ENCODE measurements at places on chromosomes 16 and 17.

DNA sequence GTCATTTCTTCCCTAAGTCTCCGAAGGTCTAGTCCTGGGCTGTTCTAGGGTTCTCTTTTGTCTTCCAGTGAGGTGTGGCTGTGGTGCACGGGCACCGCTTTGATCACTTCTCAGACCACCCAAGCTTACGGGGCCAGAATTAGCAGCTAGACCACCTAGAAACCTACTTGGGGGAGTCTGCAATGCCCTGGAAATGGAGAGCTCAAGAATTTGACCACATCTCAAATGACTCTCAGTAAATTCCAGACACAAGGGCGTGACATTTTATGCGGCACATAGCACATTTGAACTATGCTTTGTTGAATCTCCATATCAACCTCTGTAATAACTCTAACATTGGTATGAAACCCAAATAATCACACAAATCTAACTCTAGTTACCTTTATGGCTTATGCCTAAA is 24.9 kb downstream of the TRIM16 start:
- no peak for DNase-seq

DNA sequence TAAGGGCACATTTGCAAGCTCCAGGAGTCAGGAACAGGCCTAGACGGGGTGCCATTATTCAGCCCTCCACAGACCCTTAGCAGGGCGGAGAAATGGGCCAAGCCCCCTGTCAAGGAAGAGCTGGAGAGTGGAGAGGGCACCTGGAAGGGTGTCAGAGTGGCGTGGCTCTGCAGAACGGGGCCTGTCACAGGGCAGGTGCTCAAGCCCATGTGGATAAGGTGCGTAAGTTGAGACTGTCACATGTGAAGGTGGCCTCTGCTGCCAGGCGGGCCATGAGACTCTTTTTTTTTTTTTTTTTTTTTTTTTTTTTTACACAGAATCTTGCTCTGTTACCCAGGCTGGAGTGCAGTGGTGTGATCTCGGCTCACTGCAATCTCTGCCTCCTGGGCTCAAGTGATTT is 12.0 kb upstream of the CRISPLD2 start:
- DNase-seq = no peak

DNA sequence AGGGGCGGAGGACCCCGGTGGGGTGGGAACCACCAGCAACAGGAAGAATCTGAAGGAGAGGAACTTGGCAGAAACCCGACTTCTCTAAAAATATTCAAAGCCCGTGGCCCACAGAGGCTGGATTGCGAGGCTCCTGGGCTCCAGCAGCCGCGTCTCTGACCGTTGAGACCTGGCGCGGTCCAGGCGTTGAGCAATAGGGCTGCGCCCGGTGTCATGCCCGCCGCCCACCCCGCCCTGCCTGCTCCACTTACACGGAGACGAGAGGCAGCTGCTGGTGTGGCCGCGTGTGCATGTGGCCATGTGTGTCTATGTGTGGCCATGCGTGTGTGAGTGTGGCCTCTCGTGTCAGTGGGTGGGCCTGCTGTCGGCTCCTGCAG is 83.6 kb downstream of the IRF8 start:
- no peak for DNase-seq

GRCh38 chr16:9603316-9603715 is 511.9 kb downstream of the HAPSTR1 start:
- DNase-seq = no peak

GRCh38 chr16:89349947-89350633 is 132.6 kb downstream of the ZNF778 start:
- no peak for DNase-seq

- DNase-seq = no peak
Observed at GRCh38 chr17:32502013-32502412, 15.2 kb downstream of the CDK5R1 start.

- peak; percentile 63 for DNase-seq
Observed at GRCh38 chr17:39573447-39574298, 34.0 kb downstream of the NEUROD2 start.

DNA sequence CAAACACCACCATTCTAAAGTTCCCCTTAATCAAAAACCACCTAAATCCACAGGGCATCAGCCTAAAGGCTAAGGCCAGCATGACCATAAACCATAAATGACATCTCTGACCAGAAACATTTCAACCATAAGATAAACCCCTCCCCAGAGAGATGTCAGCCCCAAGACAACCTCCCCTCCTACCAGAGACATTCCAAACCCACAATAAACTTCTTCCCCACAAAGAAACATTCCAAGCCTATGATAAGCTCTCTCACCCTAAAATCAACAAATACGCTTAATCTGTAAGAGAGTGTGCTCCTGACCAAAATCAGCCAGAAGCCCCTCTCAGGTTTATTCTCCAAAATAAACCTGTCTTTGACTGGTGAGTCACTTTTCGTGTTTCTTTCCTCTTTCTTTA is 54.8 kb downstream of the SLFN5 start:
- no peak for DNase-seq

GRCh38 chr17:65556910-65557348 is 4.5 kb downstream of the AXIN2 start:
- peak; percentile 32 for DNase-seq

- no peak for DNase-seq
Observed at GRCh38 chr17:29151567-29151966, 28.6 kb downstream of the MYO18A start.

DNA sequence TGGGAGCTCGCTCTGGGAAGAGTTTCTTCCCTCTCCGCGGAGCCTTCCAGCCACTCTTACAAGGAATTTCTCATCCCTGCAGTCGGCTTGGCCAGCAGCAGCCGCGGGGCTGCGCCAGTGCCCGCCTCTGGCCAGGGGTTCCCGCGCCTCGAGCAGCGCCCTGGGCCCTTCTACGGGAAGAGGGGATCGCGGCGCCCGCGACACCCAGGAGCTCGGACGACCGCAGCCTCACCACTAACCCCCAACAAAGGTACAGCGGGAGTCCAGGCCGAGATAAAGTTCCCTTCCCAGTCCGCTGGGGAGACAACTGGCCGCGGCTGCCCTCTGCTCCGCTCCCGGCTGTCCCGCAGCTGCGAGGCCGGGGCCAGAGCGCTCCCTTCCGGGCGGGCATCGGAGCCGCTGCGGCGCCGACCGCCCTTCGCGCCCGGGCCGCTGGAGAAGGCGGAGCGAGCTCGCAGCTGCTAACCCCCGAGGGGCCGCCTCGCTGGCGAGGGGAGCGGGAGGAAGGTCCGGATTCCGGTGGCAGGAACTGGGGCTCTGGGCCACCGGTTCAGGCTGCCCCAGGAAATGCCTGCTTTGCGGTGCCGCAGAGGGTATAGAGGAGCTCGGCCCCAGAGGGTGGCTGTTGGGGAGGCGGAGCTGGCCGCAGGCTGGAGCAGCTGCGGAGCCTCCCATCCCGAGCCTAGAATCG is 3.6 kb upstream of the HS3ST3B1 start:
- peak; percentile 45 for DNase-seq

DNA sequence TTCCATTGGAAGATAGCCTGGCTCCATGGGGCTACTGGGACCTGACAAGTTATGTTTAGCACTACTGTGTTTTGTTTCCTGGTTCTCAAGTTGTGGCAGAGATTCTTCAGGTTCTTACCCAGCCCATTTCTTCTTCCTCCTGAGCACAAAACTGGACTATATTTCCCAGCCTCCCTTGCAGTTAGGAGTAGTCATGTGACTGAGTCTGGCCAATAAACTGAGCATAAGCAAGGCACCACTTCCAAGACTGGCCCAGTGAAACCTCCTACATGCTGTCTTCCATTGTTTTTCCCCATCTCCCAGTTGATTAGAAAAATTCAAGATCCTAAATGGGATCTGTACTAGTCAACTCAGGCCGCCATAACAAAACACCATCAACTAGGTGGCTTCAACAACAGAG is 28.2 kb upstream of the RBBP6 start:
- no peak for DNase-seq

DNA sequence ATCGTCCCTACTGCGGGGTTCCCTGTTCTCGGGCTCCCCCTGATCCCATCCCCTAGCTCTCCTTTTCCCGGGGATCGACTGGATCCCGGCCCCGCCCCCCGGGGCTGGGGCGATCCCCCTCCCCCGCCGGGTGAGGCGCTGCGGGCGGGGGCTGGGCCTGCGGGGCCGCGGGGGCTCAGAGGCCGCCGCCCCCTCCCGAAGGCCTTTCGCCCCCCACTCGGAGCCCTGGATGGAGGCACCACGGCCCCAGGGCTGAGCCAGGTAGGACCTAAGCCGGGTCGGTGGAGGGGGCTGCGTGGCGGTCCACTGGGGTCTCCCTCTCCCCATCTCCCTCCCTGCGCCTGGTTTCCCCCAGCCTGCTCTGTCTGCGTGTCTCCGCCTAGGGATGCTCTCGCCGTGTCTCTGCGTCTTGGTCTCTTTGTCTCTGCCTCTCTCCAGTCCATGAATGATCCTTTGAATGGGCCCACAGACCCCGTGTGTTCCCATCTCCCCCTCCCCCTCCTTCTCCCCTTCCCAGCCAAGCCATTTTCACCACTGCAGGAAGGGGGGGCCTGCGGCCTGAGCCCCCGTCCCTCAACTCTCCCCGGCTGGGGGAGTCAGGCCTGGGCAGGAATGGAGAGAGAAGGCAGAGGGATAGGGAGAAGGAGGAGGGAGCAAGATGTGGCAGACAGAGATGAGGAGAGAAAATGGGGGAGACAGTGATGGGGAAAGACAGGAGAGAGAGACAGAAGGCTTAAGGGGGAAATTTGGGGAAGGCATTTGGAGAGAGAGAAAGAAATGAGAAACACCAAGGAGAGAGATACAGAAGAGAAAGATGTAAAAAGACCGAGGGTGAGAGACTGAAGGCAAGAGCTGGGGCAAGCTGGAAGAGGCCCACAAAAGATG is 1.7 kb upstream of the TMEM256 start:
- DNase-seq = no peak

- DNase-seq = peak; percentile 69
Observed at GRCh38 chr17:48998587-48999440, 1.6 kb downstream of the IGF2BP1 start.

DNA sequence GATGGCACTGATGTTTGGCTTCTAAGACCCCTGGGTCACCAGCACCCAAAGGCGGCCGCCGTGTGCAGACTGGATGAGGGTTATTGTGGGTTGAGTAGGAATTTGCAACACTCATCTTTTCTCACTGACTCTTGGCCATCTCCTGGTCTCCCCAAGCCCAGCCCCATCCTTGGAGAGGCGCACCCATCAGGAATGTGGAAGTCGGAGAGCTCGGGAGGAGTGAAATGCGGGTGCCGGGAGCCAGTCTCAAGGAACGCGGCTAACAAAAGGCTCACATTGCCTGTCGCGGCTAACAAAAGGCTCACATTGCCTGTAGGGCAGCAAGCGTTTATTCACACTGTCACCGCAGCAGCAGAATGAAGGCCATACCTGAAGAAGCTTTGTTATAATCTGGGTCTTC is 248.6 kb downstream of the FOXL1 start:
- DNase-seq = no peak

- DNase-seq = no peak
Observed at GRCh38 chr16:13928646-13929045, 8.7 kb downstream of the ERCC4 start.

DNA sequence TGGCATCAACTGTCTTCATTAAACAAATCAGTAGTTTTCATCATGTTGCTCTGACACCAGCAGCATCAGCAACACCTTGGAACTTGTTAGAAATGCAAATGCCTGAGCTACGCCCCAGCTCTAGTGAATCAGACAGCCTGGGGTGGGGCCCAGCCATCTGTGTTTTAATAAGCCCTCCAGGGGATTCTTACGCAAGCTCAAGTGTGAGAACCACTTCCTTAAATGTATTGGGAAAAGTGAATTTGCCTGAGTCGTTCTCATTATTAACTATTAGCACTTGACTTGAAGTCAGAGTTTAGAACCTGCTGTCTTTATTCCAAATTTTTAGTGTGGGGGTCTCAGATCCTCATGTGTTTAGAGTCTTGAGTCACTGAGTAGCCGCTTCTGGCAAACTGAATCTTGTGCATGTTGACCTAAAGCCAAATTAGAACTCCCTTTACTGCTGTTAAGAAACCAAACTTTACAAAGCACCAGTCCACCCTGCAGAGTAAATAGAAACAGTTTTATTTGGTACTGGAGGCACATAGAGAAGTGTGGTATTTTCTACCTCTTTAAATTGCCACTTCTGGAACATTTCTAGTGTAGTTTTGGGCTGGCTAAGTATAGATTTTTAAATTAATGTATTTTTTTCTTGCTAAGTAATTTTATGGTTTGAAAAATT is 137.4 kb upstream of the COX10 start:
- no peak for DNase-seq

GRCh38 chr17:65103896-65104295 is 33.3 kb upstream of the RGS9 start:
- DNase-seq = no peak

DNA sequence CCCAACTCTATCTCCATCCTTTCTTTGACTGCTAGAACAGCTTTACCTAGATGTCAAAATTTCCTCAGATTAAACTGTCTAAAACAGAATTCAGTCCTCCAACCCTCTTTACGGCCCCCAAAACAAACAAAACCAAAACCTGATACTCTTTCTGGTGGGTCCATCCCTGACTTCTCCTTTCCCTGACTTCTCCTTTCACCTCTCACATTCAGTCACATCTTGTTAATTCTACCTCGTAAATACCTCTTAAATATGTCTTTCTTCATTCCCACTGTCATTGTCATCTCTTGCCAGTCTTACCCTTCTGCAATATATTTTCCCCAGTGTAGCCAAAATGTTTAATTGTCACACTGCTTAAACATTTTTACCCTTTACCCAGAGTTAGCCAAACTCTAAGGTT is 4.6 kb downstream of the PPM1E start:
- no peak for DNase-seq

GRCh38 chr17:2893422-2893914 is 97.2 kb downstream of the RAP1GAP2 start:
- peak; percentile 21 for DNase-seq

DNA sequence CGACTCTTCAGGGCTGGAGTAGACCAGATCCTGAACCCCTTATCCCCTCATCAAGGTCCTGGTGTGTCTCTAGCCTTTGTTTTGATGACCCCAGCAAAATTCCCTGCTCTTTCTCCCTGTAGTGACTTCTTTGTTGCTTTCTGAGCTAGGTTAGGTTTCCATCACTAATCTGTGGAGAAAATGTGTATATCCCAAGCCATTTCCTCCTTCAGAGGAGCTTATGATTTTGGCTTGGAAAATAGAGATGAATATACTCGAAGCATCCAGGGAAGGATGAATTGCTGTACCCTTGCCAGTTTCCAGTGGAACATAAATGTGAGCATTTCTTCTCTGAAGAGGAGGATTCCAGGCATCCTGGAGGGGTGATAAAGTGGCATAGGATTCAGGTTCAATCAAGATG is 55.8 kb downstream of the KSR1 start:
- no peak for DNase-seq

DNA sequence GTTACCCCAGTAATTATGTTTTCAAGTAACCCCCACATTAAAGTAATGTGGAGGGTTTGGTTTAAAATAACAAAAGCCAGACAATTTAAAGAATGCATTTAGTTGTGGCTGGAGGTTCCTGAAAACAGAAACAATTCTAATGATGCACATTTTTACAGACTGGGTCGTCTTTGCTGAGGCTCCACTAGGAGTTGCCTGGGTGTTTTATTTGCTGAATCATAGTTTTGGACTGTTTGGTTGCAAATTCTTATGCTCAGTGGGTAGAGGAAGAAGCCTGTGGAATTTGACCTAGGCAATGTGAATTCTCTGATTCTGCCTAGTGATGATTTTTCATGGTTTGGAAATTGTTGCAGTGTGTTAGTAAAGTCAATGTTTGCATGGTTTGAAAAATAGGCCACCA is 16.3 kb downstream of the SHISA9 start:
- DNase-seq = no peak

Data from amniotic epithelial cell (primary cell).